ENCODE measurements at places on chromosomes 7 and 10.
A peak's percentile ranks its signal among the peaks of the same experiment; 100 is the strongest.

DNA sequence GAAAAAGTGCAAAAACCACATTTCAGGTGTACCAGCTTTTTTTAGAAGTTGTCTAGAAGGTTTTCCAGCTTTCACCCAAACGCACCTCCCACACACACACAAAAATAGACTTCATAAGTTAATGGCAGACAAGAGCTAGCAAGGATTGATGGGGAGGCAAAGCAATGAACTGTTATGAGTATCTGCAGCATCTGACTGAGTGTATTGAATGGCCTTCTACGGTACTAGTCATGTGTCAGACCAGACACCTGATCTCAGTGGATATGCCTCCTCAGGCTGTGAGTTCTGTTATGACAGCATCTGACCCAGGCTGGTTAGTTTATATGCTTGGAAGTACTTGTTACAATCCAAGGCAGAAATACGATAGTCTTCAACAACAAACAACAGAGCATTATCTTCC, 406.1 kb upstream of the AUTS2 start:
- DNase-seq, result no peak

DNA sequence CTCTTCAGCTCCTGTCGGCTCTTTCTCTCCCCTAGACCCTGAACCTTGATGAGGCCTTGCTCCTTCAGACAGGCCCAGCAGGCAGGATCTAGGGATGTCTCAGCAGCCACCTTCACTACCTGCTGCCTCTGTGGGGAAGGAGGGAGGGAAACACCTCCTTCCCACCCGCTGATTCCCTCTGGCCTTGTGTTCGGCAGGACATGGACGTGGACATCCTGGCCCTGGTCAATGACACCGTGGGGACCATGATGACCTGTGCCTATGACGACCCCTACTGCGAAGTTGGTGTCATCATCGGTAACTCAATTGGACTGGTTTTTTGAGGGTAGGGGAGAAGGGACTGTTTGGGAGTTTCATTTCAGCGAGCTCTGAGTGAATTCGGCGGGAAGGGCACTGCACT, 20.3 kb downstream of the HKDC1 start:
- no peak for DNase-seq

GRCh38 chr7:35816514-35816913, 15.7 kb downstream of the SEPTIN7 start:
- DNase-seq, result no peak

DNA sequence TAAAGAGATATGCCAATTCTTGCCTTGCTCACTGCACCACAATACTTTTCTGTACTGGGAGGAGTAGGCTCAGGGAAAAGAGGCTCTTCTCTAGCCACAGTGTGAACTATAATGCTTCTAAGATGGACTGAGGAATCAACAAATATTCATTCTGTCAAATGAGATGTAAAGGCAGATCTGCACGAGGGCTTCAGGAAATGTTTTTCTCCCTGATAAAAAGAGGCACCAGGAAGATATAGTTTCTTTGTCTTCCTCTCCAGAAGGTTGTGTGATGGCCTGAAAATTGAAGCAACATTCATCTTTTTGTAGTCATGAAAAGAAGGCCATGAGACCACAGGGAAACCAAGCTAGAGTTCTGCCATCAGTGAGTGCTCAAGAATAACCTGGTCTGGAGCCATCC, 79.1 kb upstream of the NME8 start:
- no peak for DNase-seq

DNA sequence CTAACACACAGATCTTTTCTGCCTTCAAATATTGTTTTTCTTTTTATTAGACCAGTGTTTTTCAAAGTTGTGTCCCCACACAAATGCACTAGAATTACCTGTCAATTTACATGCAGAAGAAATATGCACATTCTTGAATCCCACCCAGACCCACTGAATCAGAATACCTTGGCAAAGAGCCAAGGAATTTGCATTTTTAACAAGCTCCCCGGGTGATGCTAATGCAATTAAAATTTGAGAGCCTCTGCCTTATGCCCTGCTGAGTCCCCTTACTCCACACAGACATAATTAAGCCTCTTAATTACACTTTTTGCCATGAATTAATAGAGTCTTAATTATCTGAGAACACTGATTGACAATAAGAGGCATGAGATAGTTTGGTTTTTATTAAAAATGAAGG, 201.2 kb upstream of the GRB10 start:
- DNase-seq, result no peak

DNA sequence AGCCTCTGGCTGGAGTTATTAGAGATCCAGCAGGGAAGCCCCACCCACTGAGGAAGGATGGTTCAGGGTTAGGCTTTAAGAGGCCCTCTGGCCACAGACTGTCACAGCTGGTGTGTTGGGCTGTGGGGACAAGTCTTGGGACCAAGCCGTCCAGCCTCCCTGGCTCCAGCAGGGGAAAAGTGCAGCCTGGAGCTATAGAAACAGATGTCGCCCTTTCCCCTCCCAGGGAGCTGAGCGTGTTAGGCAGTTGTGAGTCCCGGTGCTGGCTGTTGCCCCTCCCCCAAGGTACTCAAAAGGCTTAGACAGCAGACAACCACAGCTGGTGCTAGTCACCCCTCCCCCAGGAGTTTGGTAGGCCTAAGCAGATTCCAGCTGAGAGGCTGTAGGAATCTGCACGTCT, 143.4 kb downstream of the TMEM168 start:
- no peak for DNase-seq

GRCh38 chr10:132679217-132679595, 106.7 kb downstream of the NKX6-2 start:
- DNase-seq, result no peak

GRCh38 chr7:768881-769504, 41.9 kb upstream of the PRKAR1B start:
- DNase-seq, result no peak

DNA sequence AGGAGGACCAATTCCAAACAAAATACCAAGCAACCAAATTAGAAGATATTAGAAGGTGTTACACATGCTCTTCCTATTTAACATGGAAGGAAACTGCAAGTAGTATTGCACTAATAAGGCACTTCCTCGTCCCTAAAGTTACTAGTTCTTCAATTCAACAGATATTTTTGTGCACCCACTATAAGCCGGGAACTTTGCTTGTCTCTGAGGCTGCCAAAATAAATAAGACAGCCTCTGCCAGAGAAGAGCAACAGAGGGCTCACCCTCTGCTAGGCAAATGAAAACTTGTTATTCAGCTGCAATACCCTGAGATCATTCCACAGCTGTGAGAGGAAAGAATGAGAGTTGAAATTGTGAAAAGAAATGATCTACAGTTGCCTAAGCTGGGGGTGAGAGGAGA, 37.4 kb upstream of the GSAP start:
- no peak for DNase-seq

DNA sequence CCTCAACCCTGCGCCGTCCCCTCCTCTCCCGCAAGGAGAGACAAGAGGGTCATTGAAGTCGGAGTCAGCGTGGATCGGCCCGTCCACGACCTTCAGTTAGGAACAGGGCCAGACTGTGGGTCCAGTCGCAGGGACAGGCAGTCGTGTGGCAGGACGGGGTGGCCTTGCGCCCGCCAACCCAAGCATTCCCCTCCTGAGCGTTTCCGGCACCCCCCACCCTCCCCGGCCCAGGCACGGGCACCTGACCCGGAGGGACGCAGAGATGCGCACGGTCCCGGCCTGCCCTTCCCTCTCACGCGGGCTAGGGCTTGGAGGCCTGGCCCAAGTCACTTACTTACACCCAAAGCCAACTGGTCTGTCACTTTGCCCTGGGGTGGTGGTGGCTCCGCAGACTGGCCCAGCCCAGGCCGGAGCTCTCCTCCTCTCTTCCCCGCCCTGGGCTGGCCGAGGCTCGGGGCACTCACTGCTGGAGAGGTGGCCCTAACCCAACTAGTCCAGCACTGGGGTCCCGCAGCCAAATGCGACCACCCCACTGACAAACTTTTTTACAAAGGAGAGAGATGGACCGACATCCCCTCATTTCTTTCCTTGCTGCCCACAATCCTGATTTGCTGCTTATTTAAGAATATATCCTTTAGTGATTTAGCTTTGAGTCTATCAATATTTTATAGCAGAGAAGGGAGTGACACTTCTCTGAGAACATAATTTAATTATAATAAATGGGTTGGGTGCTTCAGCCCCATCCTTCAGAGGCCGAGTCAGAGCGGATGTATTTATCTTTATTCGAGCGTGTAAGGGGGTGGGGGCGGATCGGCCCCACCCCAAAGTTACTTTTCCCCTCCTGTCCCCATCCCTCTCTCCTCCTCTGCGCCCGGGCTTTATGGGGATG, 1.2 kb upstream of the UNCX start:
- no peak for DNase-seq

DNA sequence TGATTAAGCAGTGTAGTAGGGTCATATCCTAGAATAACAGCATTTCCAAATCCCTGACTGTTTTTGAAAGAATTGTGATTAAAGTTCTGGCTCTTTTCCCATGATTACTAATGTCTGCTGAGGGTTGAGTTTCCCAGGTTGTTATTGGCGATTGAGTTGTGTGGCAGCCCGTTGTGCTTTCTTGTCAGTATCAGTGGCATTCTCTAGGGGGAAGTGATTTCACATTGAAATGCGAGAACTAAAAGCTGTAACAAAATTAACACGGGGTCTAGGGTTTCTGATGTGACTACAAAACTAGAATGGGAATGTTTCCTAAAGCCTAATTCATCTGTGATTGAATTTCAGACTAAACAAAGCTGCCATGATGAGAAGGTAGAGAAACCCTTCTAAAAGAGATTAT, 349.4 kb downstream of the EXOC4 start:
- peak; percentile 19 for DNase-seq

DNA sequence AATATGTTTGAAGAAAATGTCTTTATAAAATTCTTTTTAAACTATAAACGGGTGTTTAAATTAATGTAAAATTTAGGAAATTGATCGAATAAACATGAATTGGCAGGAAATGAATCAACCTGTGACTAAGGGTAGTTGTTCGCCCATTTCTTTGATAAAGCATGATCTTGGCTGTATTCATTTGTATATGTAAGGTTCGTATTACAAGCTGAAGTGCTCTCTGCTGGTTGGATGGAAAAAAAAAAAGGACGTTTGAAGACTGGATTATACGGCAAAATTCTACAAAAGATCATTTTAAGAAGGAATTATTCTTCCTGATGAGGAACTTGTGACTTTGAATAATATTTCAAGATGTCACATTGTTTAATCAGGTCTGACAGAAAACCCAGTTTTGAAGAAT, 185.4 kb upstream of the ANK3 start:
- no peak for DNase-seq

DNA sequence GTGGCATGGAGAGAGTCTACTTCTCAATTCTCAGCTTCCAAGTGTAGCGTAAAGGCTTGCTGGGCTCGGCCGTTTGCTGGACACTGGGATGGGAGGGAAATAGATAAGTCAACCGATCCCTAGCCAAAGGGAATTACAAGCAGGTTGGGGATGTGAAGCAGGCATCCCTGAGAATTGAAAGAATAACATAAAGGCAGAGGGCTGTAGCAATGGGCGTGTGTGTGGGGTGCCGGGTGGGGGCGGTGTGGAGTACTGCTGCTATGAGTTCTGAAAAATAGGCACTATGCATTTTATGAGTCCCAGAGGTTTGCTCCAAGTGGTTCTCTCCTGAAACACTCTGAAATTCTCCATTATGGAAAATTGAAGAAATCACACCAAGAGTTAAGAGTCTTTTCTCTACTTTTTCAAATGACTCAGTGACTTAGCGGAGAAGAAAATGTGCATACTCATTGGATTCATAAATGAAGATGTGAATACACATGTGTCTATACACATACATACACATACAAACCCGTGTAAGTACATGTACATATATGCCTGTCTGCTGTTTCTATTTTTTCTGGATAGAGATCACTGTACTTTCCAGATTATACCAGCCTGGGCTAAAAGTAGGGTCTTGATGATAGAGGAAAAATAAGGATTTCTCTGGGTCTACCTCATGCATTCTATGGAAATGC, 65.4 kb downstream of the ADRA2A start:
- DNase-seq, result no peak

DNA sequence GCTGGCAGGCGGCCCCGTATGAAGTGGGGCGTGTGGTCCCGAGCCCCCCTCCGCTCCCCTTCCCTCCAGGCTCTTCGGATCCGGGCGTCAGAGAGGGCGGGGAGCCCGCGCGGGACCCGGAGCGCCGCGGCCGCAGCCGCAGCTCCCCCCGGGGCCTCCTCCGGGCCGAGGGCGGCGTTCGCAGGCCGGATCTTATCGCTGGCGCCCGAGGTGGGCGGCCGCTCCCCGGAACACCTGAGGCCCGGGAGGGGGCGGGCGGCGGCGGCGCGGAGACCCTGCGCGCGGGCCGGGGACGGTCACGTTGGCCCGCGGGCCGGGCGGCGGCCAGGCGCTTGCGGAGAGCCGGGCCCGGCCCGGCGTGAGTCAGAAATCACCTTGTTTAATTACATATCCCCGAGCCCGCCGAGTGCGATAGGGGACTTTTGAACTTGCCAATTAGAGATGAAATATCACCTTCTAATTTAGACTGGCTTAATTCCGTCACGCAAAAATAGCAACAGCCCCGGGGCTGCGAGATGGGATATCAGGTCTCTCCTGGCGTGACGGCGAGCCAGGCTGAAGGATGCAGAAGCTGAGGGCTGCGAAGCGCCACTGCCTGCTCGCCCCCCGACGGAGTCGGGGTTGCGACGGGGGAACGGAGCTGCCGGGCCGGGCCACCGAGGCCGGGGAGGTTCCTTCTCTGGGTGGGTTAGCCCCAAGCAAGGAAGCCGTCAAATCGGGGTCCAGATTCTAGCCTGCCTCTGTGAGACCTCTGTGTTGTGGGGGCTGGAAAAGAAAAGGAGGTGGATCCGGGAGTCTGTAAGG, 43.4 kb downstream of the LDB3 start:
- DNase-seq, result no peak

- peak; percentile 34 for DNase-seq
Observed at GRCh38 chr7:35985126-35985754, 167.8 kb upstream of the EEPD1 start.

- DNase-seq, result peak; percentile 49
Observed at GRCh38 chr10:113709221-113709838, 29.6 kb downstream of the CASP7 start.

GRCh38 chr10:1050554-1050953, 1.6 kb upstream of the IDI1 start:
- no peak for DNase-seq

DNA sequence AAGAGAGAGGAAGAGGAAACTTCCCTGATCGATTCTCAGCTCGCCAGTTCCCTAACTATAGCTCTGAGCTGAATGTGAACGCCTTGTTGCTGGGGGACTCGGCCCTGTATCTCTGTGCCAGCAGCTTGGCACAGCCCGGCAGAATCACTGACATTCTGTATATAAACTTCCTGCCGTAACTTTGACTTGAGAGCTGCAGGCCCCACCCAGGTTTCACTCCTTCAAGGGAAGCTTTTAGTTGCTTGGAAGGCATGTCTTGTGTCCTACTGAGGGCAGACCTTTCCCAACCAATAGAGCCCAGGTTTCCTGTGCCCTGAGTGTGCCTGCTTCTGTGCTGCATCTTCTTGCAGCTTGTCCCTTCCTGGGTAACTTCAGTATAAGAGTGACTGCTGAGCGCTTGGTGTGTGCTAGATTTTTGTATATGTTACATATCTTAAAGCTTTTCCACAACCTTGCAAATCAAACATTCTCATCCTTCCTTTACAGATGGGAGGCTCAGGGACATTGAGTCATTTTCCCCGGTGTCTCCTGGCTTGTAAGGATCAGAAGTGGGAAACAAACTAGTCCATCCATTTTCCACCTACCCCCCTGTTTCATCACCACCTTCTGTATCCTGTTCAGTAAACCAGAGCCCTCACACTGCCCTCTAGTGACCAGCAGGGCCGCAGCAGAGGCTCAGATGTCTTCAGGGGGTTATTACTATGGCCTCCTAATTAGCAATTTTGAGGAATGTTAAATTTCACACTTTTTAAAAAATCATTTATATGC, 225.2 kb upstream of the PRSS58 start:
- no peak for DNase-seq

GRCh38 chr10:60778214-60778970, at the start of gene CDK1:
CDK1 (plus strand) TSS chr10:60778478; CDS start chr10:60780166, 1,688 bp downstream.
- DNase-seq, result peak; percentile 99

Data from fibroblast of skin of left biceps (primary cell).